Aorta (tissue), 5 donors: ENCODE measurements at places on chromosomes 4 and X. TPM values are rescaled to one million over a fixed set of nuclear protein-coding genes. Genes with fewer than 3 reads are reported as not detected.

GRCh38 chr4:120977435-120977997, 55.0 kb upstream of the PRDM5 start:
- no peak for DNase-seq

DNA sequence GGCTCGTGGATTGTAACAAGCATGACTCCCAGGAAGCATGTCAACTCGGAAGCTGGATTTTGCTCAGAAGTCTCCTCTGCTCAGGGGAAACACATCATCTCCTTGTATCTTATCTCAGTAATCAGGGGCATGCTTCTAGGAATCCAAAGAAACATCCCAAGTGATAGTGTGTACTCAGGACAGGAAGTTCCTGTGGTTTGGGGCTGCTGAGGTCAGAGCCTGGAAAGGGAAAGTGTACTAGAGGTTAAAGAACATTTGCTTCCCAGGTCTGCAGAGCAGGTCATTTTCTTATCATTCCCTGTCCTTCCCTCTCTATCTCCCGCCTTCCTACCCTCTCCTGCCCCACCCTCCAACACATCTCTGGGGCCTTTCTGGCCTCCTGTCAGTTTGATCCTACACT, 38.8 kb downstream of the SLC34A2 start:
- DNase-seq = no peak

GRCh38 chrX:130560544-130560943, 158.8 kb downstream of the RBMX2 start:
- no peak for DNase-seq

- DNase-seq = no peak
Observed at GRCh38 chrX:12447448-12448064, 309.3 kb downstream of the FRMPD4 start.

OTUD6A gene
- not detected for total RNA-seq

ARR3 gene
- not detected for total RNA-seq

HDAC8 gene
- total RNA-seq = 40.0 TPM
